ENCODE measurements at places on chromosomes 3 and 15. TPM values are rescaled to one million over a fixed set of nuclear protein-coding genes. Genes with fewer than 3 reads are reported as not detected.

The BOC gene
- total RNA-seq: 40.2 TPM

The ISLR gene
- total RNA-seq: 151 TPM

The GOLGA8R gene
- total RNA-seq: 24.6 TPM

The MKRN3 gene
- total RNA-seq: 0.44 TPM

The DNAH12 gene
- total RNA-seq: 0.98 TPM

The ASB14 gene
- total RNA-seq: not detected

The ZNF592 gene
- total RNA-seq: 28.0 TPM

The CLEC3B gene
- 30.9 TPM for total RNA-seq

The ATP10A gene
- 3.3 TPM for total RNA-seq

The CCDC174 gene
- total RNA-seq: 30.1 TPM

The ADCY5 gene
- 1.6 TPM for total RNA-seq

The KIF23 gene
- 0.40 TPM for total RNA-seq

The PLA2G4E gene
- not detected for total RNA-seq

The ILDR1 gene
- total RNA-seq: 11.6 TPM

The TP53BP1 gene
- 46.4 TPM for total RNA-seq

The ATP13A5 gene
- 1.7 TPM for total RNA-seq

The LYSMD2 gene
- total RNA-seq: 14.2 TPM

The ABI3BP gene
- 133 TPM for total RNA-seq

The SERINC4 gene
- not detected for total RNA-seq

The SV2B gene
- 2.9 TPM for total RNA-seq

The MST1 gene
- 21.5 TPM for total RNA-seq

The PAK6 gene
- total RNA-seq: 33.9 TPM

The PARP15 gene
- total RNA-seq: 1.2 TPM

The RBPMS2 gene
- 3.5 TPM for total RNA-seq

The IL17RD gene
- total RNA-seq: 1.6 TPM

The BCHE gene
- 1.6 TPM for total RNA-seq

The SAMD7 gene
- not detected for total RNA-seq

The NPAP1 gene
- total RNA-seq: 0.81 TPM

The DPPA2 gene
- total RNA-seq: not detected

The ZMYND10 gene
- total RNA-seq: 8.1 TPM

The ZWILCH gene
- 4.4 TPM for total RNA-seq

The PIERCE2 gene
- 1.2 TPM for total RNA-seq

The ARNT2 gene
- total RNA-seq: 19.1 TPM

The VEPH1 gene
- total RNA-seq: 1.7 TPM
